ENCODE measurements at places on chromosomes 2 and 18. TPM values are rescaled to one million over a fixed set of nuclear protein-coding genes. Genes with fewer than 3 reads are reported as not detected.

The SERPINB11 gene
- total RNA-seq: not detected

The ABHD3 gene
- 27.8 TPM for total RNA-seq

The IL18RAP gene
- total RNA-seq: 33.3 TPM

The ACTR1B gene
- total RNA-seq: 92.1 TPM

GRCh38 chr2:176507786-176508185, 238.5 kb downstream of the MTX2 start:
- DNase-seq: no peak

DNA sequence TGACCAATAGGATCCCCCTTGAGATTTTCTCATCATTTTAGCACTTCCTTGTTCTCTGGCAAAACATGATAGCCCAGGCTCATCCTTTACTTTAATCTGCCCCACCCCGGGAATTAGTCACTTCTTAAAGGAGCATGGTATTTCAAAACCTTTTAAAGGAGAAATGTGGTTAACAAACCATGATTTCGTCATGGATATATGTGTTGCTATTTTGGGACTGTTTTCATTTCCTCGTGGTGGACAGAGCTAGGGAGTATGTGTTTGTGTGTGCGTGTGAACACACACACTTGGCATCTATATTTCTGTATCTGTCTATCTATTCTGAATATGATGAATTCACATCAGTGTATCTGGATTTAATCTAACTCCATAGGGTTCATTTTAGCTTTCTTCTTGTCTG, 128.1 kb downstream of the BIRC6 start:
- DNase-seq: peak; percentile 33

DNA sequence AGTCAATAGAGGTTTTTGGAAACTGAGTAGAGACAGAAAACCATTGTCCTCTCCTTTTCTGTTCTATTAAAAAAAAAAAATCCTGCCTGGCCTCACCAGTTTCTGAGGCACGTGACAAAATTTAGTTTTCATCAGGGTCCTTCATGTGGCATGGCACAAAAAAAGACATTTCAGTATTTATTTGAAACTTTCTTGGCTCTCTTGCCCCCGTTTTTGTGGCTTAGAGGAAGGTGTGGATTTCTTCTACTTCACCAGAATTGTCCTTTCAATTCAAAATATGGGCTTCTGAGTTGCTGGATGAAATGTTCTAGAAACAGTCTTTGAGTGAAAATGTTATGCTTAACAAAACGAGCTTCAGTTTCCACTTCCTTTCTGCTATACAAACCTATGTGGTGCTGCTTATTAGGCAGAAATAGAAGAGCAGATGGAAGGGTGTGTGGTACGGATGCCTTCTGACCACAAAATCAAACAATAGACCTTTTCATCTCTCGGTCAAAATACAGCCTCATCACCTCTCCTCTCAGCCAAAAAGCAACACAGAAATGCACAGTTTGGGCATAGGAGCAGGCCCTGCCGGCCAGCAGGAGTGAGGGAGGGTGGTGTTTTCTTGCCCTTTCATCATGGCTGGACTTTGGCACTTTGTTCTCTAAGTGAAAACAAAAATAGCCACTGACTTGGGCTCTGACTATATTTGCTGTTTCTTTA, 89.2 kb downstream of the SH3RF3 start:
- DNase-seq: peak; percentile 34

- no peak for DNase-seq
Observed at GRCh38 chr2:154670083-154670482, 28.4 kb upstream of the KCNJ3 start.

- DNase-seq: no peak
Observed at GRCh38 chr2:199484927-199485326, 27.2 kb upstream of the SATB2 start.

DNA sequence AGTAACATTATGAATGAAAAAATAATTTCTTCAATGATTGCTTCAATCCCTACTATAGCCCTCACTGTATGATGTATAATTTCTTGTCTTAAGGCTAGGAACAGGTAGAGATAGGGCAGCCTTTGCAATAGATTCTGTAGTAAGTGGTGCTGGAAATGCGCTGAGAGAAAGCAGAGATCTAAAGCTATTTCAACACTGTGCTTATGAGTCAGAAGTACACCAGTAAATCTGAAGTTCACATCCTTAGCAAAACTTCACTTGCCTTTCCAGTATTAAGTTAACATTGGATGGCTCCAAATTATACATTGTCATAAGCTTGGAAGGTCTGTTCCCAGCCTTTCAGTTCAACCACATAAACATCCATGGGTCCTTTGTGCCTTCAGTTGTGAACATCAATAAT, 178.2 kb upstream of the EPHA4 start:
- DNase-seq: no peak

DNA sequence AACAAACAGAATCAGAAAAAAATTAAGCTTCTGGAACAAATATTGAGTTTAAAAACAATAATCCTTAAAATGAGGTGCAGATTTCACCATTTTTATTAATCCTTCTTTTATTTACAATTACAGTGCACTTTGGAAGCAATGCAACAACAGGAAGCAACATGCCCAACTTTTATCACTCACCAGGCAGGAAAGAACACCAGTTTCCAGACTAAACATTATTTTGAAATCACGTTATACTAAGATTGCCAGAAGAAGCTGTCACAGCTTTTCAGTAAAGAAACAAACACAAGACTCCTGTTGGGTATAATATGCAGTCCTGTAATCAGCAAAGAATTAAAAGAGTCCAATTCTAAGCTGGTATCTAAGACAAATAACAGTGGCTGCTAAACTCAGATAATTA, 137.9 kb upstream of the ZC3H15 start:
- DNase-seq: no peak

- DNase-seq: no peak
Observed at GRCh38 chr2:41414486-41415230, 633.2 kb upstream of the PKDCC start.

DNA sequence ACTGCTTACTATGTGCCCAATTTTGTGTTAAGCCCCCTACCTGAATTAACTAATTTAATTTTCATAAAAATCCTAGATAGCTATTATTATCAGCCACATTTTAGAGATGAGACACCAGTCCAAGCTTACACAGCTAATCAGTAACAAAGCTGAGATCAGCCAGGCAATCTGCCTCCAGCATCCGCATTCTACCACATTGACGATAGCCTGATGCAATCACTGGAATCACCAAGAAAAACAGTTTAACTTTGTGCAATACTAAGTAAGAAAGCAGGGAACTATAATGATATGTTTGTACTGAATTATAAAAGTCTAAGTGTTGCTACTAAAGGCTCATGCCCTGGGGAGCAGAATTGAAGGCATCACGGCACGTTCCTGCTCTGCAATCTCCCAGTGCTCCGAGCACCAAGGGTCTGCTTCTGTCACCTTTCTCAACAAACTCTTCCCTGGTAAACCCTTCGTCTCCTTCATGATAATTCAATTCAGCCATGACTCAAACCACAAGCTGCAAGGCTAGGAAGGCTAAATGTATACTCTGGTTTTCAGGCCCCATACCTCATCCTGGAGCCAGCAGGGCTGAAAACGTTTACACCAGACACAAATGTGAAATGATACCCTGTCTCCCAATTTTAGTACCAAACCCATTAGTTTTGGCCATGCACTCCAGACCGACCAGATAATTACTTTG, 19.4 kb downstream of the KANSL3 start:
- no peak for DNase-seq

DNA sequence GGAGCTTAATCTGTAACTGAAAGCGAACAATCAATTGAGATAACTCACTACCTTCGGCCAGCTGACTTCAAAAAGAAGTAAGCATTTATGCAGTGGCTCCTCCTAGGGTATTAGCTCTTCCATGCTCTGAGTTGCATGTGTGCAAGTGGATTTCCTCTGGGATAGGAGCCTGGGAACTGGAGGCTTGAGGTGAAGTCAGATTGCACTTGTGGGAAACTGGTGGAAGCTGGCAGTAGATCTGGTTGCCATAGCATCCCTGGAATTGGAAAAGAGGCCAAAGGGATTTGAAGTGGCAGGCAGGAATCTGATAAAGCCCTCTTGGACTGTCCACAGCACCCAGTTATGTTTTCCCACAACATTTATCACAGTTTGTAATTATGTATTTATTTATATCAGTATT, 50.6 kb upstream of the FMNL2 start:
- DNase-seq: no peak

GRCh38 chr2:85250045-85250444, 77.7 kb downstream of the TGOLN2 start:
- DNase-seq: no peak

All from stomach (tissue), 19 donors.